ENCODE measurements at places on chromosomes 6 and 20. TPM values are rescaled to one million over a fixed set of nuclear protein-coding genes. Genes with fewer than 3 reads are reported as not detected.

WFDC13 gene
- not detected for polyA plus RNA-seq

IPCEF1 gene
- 91.7 TPM for polyA plus RNA-seq

NFS1 gene
- 16.6 TPM for polyA plus RNA-seq

ADAT2 gene
- 1.7 TPM for polyA plus RNA-seq

DDX43 gene
- polyA plus RNA-seq, result 1.1 TPM

ATRN gene
- 7.0 TPM for polyA plus RNA-seq

SRC gene
- not detected for polyA plus RNA-seq

CASS4 gene
- 5.5 TPM for polyA plus RNA-seq

UBD gene
- polyA plus RNA-seq, result not detected
